Peyer's patch (tissue), 4 donors: ENCODE measurements at places on chromosomes 6 and 20. TPM values are rescaled to one million over a fixed set of nuclear protein-coding genes. Genes with fewer than 3 reads are reported as not detected.

DNA sequence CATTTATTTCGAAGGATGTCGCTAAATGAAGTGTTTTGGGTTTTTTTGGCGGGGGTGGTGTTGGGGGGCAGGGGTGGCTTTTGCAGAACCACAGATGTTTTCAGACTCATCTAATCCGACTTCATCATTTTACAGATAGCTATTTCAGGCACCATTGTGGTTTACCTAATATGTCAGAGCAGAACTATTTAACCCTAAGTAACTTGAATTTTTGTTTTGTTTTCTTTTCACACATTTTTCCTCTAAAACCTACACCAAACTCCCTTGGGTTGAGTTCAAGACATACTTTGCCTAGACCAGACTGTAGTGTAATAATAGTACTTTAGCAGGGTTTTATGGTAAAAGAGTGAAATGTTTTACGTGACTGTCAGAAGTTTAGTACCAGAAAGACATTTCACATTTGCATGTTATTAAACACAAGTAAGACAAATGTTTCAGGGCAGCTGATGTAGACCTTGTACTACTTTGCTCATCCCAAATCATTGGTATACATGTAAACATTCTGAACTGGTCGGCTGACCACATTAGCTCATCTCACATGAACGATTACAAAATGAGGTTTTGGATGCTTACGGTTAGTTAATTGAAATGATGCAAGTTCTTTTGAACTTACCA, 37.7 kb downstream of the MAP3K4 start:
- peak overlapping the region; percentile 25 for H3K27ac ChIP-seq
- H3K27me3 ChIP-seq, result no peaks in the 10 kb centered on the region
- no peak overlapping the region for H3K4me3 ChIP-seq
- no peaks in the 10 kb centered on the region for H3K36me3 ChIP-seq
- no peaks in the 10 kb centered on the region for H3K4me1 ChIP-seq
- DNase-seq, result no peak

DNA sequence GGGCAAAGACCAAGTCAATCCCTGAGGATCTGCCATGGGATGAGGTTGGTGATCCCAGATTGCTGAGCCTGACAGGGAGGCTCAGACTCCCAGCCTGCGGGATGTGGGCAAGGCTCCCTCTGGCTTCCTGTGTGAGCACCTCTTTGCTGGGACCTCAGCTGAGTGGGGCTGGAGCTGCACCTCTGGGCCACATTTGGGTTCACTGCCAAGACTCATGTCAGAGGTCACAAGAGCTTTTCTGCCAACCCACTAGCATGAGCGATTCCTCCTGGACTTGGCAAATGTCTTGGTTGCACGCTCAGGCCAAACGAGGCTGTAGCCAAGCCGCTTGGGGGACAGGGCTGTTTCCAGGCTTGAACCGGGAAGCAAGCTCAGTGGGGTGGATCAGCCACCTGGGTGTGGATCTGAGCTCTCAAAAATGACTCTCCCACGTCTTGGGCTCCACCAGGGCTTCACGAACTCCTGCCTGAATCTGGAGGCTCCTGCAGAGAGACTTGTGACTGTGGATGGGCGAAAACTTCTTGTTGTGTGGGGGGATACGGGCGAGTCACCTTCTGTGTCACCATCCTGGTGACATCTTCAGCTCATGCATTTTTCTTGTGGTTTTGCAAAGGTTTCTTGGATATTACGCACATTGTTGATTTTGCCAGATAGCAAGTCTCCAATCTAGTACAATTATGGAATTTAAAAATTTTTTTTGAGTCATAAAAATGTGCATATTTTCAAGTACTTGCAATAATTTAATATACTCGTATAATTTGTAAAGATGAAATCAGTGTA, 359.5 kb downstream of the CDH4 start:
- H3K4me3 ChIP-seq, result no peak overlapping the region
- no peaks in the 10 kb centered on the region for H3K4me1 ChIP-seq
- no peaks in the 10 kb centered on the region for H3K27me3 ChIP-seq
- H3K36me3 ChIP-seq, result no peaks in the 10 kb centered on the region
- no peak for DNase-seq

GRCh38 chr20:709423-709822, 33.8 kb upstream of the SCRT2 start:
- H3K27me3 ChIP-seq, result no peaks in the 10 kb centered on the region
- no peak overlapping the region for H3K4me3 ChIP-seq
- H3K27ac ChIP-seq, result no peak overlapping the region
- H3K36me3 ChIP-seq, result no peaks in the 10 kb centered on the region
- DNase-seq, result no peak
- peaks cover 6% of the 10 kb centered on the region for H3K4me1 ChIP-seq

DNA sequence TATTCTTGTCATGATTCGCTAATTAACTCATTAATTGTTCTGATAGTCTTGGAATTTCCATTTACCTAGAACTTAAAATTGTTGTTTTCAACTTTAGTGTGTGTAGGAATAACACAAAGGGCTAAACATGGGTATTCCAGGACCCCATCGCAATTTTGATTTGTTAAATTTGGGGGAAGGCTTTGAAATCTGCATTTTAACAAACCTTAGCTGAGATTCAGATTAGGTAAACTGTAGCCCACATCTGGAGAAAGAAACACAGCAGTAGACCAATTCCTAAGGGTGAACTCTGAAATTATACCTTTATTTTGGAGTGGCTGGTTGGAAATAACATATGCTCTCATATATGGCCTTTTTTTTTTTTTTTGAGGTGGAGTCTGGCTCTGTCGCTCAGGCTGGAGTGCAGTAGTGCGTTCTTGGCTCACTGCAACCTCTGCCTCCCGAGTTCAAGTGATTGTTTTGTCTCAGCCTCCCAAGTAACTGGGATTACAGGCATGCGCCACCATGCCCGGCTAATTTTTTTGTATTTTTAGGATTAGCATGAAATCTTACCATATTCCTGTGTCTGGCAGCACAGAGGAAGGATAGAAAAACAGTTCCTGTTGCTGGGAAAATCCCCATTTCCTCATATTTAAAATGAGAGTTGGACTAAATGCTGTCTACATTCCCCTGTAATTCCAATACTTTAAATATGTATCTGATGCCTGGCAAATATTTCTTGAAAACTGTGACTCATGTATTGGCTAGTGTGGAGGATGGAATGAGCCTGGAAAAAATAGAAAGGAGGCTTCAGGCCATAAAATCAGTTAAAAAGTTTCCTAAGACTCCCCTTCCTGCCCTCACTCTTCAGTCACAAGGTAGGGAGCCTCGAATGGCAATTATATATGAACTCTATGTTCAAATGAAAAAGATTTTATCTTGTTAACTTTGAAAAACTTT, 96.7 kb upstream of the FAM184A start:
- peaks cover 22% of the 10 kb centered on the region for H3K36me3 ChIP-seq
- DNase-seq, result no peak
- H3K4me3 ChIP-seq, result no peak overlapping the region
- no peak overlapping the region for H3K27ac ChIP-seq
- no peaks in the 10 kb centered on the region for H3K27me3 ChIP-seq
- H3K4me1 ChIP-seq, result peaks cover 4% of the 10 kb centered on the region

GRCh38 chr6:14284969-14285590, 167.5 kb downstream of the CD83 start:
- H3K27ac ChIP-seq, result no peak overlapping the region
- H3K36me3 ChIP-seq, result no peaks in the 10 kb centered on the region
- H3K27me3 ChIP-seq, result no peaks in the 10 kb centered on the region

DNA sequence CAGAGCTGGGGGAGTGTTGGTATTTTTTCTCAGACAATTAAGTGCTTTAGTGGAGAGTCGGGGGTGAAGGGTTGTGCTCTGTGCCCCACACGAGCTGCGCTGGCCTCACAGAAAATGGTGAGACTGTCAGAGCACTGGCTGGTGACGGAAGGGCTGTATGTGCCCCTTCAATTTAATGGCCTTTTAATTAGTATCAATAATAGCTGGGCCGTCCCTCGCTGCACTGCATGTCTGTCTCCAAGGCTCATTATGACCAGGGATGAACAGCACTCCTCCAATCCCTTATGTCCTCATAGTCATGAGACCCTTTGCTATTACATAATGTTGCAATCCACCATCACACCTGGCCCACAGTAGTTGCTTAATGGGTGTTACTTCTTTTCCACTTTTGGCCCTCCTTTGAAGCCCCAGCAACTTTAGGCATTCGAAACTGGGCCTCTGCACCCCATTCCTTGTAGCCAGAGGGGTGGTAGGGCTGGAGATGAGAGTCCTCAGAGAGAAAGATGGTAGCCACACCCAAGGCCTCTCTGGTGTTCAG, 9.5 kb upstream of the RALY start:
- H3K4me1 ChIP-seq, result no peaks in the 10 kb centered on the region
- H3K4me3 ChIP-seq, result no peak overlapping the region
- no peaks in the 10 kb centered on the region for H3K36me3 ChIP-seq
- H3K27ac ChIP-seq, result no peak overlapping the region

DNA sequence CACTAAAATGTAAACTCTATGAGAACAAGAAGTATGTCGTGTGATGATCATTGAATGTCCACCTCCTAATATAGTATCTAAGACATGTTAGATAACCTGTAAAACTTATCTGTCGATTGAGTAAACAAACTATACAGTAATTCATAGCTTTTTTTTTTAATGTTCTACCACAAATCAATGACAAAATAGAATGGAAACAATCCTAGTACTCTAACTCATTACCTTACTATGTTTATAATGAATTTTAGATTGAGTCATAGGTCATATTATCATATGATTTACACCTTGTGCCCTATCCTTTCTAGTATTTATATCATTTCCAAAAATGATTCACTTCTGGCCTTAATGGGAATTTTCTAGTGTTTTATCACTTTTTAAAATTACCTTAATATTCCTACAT, 6.1 kb downstream of the VTA1 start:
- H3K36me3 ChIP-seq, result no peaks in the 10 kb centered on the region
- DNase-seq, result no peak
- no peak overlapping the region for H3K27ac ChIP-seq
- no peak overlapping the region for H3K4me3 ChIP-seq
- H3K27me3 ChIP-seq, result no peaks in the 10 kb centered on the region

DNA sequence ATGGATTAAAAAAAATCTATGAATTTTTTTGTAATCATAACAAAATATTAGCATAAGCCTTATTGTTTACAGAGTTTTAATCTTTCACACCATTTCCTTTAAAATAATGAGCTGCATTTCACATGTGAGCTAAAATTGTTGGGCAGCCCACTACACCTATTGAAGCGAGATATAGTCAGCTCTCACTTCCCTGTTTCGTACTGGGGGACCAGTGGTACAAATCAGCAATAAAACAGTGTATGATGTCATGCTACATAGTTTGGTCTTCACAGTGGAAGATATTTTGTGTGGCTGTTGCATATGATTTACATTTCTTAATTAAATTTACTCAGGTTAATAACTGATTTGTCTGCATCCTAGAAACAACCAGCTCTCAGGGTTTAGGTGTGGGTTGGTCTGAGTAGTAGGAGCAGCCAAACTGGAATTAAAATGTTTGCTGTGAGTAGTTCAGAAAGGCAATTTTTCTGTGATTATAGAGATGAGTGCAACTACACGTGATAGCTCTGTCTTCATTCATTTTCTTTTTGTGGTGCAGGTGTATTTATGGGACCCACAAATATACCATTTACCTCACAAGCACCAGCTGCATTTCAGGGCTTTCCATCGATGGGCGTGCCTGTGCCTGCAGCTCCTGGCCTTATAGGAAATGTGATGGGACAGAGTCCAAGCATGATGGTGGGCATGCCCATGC, 99.3 kb downstream of the B3GAT2 start:
- no peak for DNase-seq
- H3K36me3 ChIP-seq, result peaks cover 41% of the 10 kb centered on the region
- no peak overlapping the region for H3K4me3 ChIP-seq
- H3K27me3 ChIP-seq, result no peaks in the 10 kb centered on the region

KIAA1755 gene
- 0.35 TPM for total RNA-seq

HNF4A gene
- 342 TPM for total RNA-seq
